ENCODE measurements at places on chromosomes 4 and X. TPM values are rescaled to one million over a fixed set of nuclear protein-coding genes. Genes with fewer than 3 reads are reported as not detected.

Gene CTAG2
- polyA plus RNA-seq = 3.7 TPM

Gene MAGEA12
- 81.1 TPM for polyA plus RNA-seq

Gene SLC10A6
- polyA plus RNA-seq = not detected

Gene SLC6A8
- polyA plus RNA-seq = 22.3 TPM

Gene SPANXA1
- 1.8 TPM for polyA plus RNA-seq

Gene SHROOM2
- not detected for polyA plus RNA-seq

Gene PITX2
- polyA plus RNA-seq = not detected

Gene XAGE2
- polyA plus RNA-seq = 0.13 TPM

Gene TEX11
- not detected for polyA plus RNA-seq

Gene MAPK10
- polyA plus RNA-seq = 13.0 TPM

Gene VCX3B
- polyA plus RNA-seq = 0.12 TPM

Gene SMIM10L2A
- polyA plus RNA-seq = 0.15 TPM

Gene CLDN2
- 0.36 TPM for polyA plus RNA-seq

Gene BEX5
- 0.10 TPM for polyA plus RNA-seq

Gene MAGEA2
- polyA plus RNA-seq = 55.9 TPM

Gene CXorf49
- not detected for polyA plus RNA-seq

Gene CYTL1
- 3.0 TPM for polyA plus RNA-seq

Gene FABP2
- polyA plus RNA-seq = not detected

Gene COL4A6
- not detected for polyA plus RNA-seq

Data from SK-N-SH (cell line).